ENCODE measurements at places on chromosomes 7 and 10. TPM values are rescaled to one million over a fixed set of nuclear protein-coding genes. Genes with fewer than 3 reads are reported as not detected.

The PARP12 gene
- polyA plus RNA-seq = not detected

The OAT gene
- polyA plus RNA-seq = 198 TPM

The NKX1-2 gene
- 0.16 TPM for polyA plus RNA-seq

The CPEB3 gene
- polyA plus RNA-seq = 23.4 TPM

The ADIRF gene
- 3.3 TPM for polyA plus RNA-seq

The HPS1 gene
- 12.7 TPM for polyA plus RNA-seq

The CALML3 gene
- polyA plus RNA-seq = 0.17 TPM

The SLC26A3 gene
- not detected for polyA plus RNA-seq

The BZW2 gene
- 55.2 TPM for polyA plus RNA-seq

The ANKRD22 gene
- not detected for polyA plus RNA-seq

The SPAM1 gene
- not detected for polyA plus RNA-seq

The DPYSL4 gene
- 2.8 TPM for polyA plus RNA-seq

The EPO gene
- polyA plus RNA-seq = not detected

The ASAH2 gene
- 4.4 TPM for polyA plus RNA-seq

The MRPL43 gene
- polyA plus RNA-seq = 77.6 TPM

The STK32C gene
- polyA plus RNA-seq = 2.5 TPM

The STAG3 gene
- 2.1 TPM for polyA plus RNA-seq

The MNX1 gene
- not detected for polyA plus RNA-seq

The C10orf143 gene
- polyA plus RNA-seq = 0.32 TPM

The TRAPPC14 gene
- 0.97 TPM for polyA plus RNA-seq

The CTTNBP2 gene
- 142 TPM for polyA plus RNA-seq

The ELFN1 gene
- 0.23 TPM for polyA plus RNA-seq

The BMI1 gene
- polyA plus RNA-seq = 20.9 TPM

The PLXDC2 gene
- polyA plus RNA-seq = 105 TPM

The TRDMT1 gene
- polyA plus RNA-seq = 3.5 TPM

The STRA8 gene
- polyA plus RNA-seq = not detected

The MAGI2 gene
- 67.8 TPM for polyA plus RNA-seq

The TMED4 gene
- polyA plus RNA-seq = 119 TPM

The UTF1 gene
- not detected for polyA plus RNA-seq

The EIF5AL1 gene
- polyA plus RNA-seq = 0.92 TPM

The GFRA1 gene
- polyA plus RNA-seq = 12.0 TPM

The TRIM56 gene
- 0.06 TPM for polyA plus RNA-seq

The CDNF gene
- polyA plus RNA-seq = 0.27 TPM

The PIK3AP1 gene
- polyA plus RNA-seq = not detected

The CPN1 gene
- polyA plus RNA-seq = not detected
